IMR-90 (cell line): ENCODE measurements at places on chromosomes 13 and 19. TPM values are rescaled to one million over a fixed set of nuclear protein-coding genes. Genes with fewer than 3 reads are reported as not detected.

RGL3 gene
- polyA plus RNA-seq = 0.34 and 0.62 TPM in 2 replicates

- H3K27me3 ChIP-seq = no peaks in the 10 kb centered on the region
- H3K27ac ChIP-seq = 0 out of 2 replicates have a peak overlapping the region, but pooled peaks have one; percentile 31
- no peak for DNase-seq
- H3K4me3 ChIP-seq = peak overlapping the region; percentile 62; the same call in 1 of the 2 replicates
- H3K36me3 ChIP-seq = 0 out of 2 replicates have a peak, but pooled peaks cover 1% of the 10 kb centered on the region
Observed at GRCh38 chr19:42303101-42303464, 659 bp upstream of the PAFAH1B3 start.

DNA sequence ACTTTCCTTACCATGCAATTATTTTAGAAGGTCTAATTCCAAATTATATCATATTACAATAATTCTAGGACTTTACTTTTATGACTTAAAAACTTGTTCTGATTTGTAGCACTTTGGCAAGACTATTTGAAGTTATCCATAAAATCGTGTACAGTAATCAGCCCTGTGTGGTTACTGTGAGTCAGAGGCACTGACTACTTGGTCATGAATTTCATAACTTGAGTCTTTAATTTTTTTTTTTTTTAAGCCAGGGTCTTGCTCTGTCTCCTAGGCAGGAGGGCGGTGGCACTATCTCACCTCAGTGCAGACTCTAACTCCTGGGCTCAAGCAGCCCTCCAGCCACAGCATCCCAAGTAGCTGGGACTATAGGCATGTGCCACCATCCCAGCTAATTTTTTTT is 1319.2 kb upstream of the SLC10A2 start:
- no peak overlapping the region for H3K4me3 ChIP-seq
- no peaks in the 10 kb centered on the region for H3K27me3 ChIP-seq
- H3K27ac ChIP-seq = no peak overlapping the region

FAM216B gene
- not detected in 2 replicates for polyA plus RNA-seq

DNA sequence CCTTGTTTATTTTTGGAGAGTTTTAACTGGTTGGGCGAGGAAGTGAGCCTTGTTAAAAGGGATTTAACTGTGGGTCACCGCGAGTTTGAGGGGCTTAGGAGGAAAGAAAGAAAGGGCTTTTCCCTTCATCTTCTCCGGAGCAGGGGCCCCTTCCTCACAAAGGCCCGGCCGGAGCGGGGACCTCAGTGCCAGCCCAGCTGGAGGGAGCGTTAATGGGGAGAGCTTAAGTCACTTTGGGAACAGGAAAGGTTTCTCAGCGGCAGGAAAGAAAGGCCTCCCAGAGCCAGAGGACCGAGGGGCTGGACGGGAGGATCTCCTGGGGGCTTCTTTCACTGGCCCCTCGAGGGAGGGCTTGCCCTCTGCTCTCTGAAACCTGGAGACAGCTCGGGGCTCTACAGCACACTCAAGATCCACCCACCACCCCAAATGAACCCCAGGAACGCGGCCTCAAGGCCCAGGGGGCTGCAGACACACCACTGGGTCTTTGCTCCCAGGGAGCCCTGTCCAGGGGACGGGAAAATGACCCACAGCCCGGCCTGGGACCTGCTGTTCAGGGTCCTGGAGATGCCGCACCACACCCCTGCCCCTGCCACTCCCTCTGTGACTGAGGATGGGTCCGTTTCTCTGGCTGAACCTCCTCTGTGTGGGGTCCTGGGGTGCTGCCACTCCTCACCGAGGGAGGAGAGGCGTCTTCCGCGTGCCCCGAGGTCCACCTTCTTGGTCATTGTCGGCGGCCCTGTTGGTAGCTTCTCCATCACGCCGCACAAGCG is 128.3 kb downstream of the URI1 start:
- no peak overlapping the region for H3K4me3 ChIP-seq
- H3K27ac ChIP-seq = no peak overlapping the region
- DNase-seq = no peak
- no peaks in the 10 kb centered on the region for H3K27me3 ChIP-seq

- H3K4me3 ChIP-seq = no peak overlapping the region
- no peaks in the 10 kb centered on the region for H3K4me1 ChIP-seq
- DNase-seq = no peak
- peaks cover 14% of the 10 kb centered on the region for H3K36me3 ChIP-seq
Observed at GRCh38 chr13:99347335-99347878, 40.2 kb upstream of the GPR183 start.

DNM2 gene
- polyA plus RNA-seq = 74.2 and 74.6 TPM in 2 replicates

DNA sequence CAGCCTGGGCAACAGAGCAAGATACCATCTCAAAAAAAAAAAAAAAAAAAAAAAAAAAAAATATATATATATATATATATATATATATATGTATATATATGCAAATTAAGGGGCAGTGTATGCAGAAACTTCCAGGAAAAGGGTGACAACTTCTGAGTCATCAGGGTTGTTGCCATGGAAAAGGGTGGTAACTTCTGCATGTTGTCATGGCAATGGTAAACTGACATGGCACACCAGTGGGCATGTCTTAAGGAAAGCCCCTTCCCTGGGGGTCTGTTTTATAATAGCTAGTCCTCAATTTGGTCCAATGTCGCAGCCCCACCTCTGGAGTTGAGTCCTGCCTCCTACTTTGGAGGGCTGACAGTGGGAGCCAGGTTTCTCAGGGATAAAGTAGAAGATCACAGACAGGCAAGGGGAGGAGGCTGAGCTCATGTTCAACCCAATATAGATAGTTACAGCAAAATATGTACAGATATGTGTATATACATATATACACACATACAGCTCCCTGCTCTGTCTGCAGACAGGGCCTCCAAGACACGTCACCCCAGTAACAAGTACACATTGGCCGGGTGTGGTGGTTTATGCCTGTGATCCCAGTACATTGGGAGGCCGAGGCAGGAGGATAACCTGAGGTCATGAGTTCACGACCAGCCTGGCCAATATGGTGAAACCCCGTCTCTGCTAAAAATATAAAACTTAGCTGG is 7.2 kb upstream of the FCHO1 start:
- H3K4me1 ChIP-seq = peaks cover 2% of the 10 kb centered on the region; the same call in 1 of the 2 replicates
- H3K4me3 ChIP-seq = no peak overlapping the region
- peak; percentile 63 for DNase-seq
- H3K36me3 ChIP-seq = no peaks in the 10 kb centered on the region
- no peak overlapping the region for H3K27ac ChIP-seq

CRTC1 gene
- polyA plus RNA-seq = 5.7 and 6.5 TPM in 2 replicates

GRCh38 chr19:49687566-49688316 is 1.7 kb upstream of the ADM5 start:
- peaks cover 9% of the 10 kb centered on the region for H3K4me1 ChIP-seq
- no peaks in the 10 kb centered on the region for H3K27me3 ChIP-seq
- DNase-seq = no peak
- no peak overlapping the region for H3K27ac ChIP-seq

GRCh38 chr13:67650471-67650870 is 420.3 kb upstream of the PCDH9 start:
- H3K4me3 ChIP-seq = no peak overlapping the region
- no peaks in the 10 kb centered on the region for H3K4me1 ChIP-seq
- no peaks in the 10 kb centered on the region for H3K27me3 ChIP-seq
- no peak overlapping the region for H3K27ac ChIP-seq
- no peak for DNase-seq

IZUMO2 gene
- polyA plus RNA-seq = not detected in 2 replicates

DNA sequence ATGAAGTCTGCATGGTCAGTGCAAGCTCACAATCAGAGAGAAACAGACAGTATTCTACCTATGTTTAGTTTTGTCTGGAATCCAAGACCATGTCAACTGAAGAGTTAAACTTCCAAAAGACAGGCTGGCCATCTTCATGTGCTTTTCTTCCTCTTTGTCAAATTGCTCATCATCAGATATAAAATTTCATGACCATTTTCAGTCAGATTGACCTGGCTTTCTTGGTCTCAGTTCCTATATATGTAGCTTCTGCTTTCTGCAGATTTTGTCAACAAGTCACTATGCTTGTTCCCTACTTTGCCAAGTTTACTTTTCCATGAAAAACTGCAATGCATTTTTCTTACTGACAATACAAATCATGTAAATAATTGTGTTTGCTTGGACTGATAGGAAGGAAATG is 13.9 kb downstream of the SLC46A3 start:
- no peak for DNase-seq
- H3K4me1 ChIP-seq = peaks cover 5% of the 10 kb centered on the region
- H3K27ac ChIP-seq = no peak overlapping the region
- no peaks in the 10 kb centered on the region for H3K36me3 ChIP-seq

DNA sequence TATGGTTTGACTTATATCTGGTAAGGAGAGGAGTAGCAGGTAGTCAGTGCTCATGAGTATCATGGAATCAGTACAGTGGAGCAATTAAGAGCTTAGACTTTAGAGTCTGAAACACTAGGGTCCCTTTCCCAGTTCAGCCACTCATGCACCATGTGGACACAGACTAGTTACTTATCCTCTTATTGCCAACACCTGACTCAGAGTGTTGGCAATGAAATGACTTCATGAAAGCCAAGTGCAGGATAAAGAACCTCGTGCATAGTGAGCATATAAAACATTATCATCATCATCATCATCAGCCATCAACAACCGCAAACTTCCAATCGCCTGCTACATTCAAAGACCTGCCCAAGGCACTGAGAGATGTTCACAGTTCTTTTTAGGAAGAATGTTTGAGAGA is 164.2 kb downstream of the FOXO1 start:
- no peaks in the 10 kb centered on the region for H3K36me3 ChIP-seq
- H3K27ac ChIP-seq = no peak overlapping the region
- H3K4me3 ChIP-seq = no peak overlapping the region
- no peak for DNase-seq
- no peaks in the 10 kb centered on the region for H3K27me3 ChIP-seq

- no peaks in the 10 kb centered on the region for H3K36me3 ChIP-seq
- H3K27me3 ChIP-seq = no peaks in the 10 kb centered on the region
- H3K4me1 ChIP-seq = no peaks in the 10 kb centered on the region
- no peak overlapping the region for H3K27ac ChIP-seq
Observed at GRCh38 chr13:89695343-89696257, 1651.9 kb upstream of the MIR17HG start.

LHB gene
- not detected in 2 replicates for polyA plus RNA-seq

NALCN gene
- 2.0 and 2.9 TPM in 2 replicates for polyA plus RNA-seq

DNA sequence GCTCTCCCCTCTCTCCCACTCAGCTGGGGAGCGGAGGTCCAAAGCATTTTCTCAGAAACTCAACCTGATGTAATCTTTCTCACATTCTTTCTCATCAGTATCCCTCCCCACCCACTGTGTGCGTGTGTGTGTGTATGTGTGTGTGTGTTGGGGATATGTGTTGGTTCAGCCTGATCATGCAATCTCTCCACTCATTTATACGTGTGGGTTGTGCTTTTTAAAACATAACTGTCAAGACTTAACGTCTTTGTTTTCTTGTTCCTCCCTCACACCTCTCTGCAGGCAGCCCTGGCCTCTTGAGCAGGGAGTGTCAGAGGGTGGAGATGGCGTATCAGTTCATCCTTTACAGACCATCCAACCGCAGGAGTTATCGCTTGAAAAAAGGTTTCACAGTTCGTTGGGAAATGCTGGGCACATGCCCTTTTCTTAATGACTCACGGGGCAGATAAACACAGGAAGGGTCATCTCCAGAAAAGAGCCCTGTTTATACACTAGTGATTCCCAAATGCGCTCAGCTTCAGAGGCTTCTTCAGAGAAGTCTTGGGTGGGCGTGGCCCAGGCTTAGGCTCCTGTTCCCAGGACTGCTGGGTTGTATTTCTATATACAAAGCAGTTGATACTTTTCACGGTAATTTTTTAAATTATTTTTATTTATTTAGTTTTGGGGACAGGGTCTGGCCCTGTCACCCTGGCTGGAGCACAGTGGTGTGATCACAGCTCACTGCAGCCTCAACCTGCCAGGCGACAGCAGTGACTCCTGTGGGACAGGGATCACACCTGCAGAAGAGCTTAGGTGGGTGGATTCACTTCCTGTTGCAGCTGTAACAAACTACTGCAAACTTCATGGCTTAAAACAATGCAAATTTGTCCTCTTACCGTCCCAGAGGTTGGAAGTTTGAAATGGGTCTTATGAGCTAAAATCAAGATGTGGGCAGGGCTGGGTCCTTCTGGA is 60.3 kb downstream of the CCDC70 start:
- DNase-seq = peak; percentile 12
- H3K4me3 ChIP-seq = no peak overlapping the region
- no peaks in the 10 kb centered on the region for H3K36me3 ChIP-seq

DNA sequence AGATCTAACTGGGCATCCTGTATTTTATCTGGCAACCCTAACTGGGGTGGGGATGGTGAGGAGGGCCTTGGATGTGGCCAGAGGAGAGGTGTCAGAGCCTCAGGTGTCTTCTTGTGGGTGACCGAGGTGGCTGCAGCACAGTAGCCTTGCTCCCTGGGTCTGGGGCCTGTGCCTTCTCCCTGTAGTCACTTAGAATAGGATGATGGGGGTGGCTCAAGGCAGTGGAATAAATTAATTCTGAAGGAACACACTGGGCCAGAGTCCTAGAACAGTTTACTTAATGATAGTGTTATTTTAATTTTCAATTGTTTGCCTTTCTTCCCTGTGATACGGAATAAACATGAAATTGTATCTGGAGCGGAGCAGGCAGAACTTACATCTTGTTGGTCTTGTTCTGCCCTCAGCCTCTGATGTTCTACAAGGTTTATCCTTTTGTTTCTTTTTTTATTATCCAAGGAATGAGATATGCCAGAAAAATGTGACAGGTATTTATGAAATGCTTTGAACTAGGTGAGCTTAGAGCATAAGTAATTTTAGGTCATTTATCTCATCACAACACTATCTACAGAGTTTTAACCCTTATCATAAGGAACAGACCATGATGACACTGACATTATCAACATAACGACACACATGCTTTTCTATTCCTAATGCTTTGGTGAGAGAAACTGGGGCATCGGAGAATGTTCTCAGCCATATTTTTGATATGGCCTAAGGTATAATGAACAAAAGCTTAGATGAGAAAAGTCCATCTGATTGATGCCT is 51.4 kb downstream of the LRCH1 start:
- no peak for DNase-seq
- H3K4me1 ChIP-seq = peaks cover 13% of the 10 kb centered on the region
- no peaks in the 10 kb centered on the region for H3K27me3 ChIP-seq
- H3K27ac ChIP-seq = no peak overlapping the region

DNA sequence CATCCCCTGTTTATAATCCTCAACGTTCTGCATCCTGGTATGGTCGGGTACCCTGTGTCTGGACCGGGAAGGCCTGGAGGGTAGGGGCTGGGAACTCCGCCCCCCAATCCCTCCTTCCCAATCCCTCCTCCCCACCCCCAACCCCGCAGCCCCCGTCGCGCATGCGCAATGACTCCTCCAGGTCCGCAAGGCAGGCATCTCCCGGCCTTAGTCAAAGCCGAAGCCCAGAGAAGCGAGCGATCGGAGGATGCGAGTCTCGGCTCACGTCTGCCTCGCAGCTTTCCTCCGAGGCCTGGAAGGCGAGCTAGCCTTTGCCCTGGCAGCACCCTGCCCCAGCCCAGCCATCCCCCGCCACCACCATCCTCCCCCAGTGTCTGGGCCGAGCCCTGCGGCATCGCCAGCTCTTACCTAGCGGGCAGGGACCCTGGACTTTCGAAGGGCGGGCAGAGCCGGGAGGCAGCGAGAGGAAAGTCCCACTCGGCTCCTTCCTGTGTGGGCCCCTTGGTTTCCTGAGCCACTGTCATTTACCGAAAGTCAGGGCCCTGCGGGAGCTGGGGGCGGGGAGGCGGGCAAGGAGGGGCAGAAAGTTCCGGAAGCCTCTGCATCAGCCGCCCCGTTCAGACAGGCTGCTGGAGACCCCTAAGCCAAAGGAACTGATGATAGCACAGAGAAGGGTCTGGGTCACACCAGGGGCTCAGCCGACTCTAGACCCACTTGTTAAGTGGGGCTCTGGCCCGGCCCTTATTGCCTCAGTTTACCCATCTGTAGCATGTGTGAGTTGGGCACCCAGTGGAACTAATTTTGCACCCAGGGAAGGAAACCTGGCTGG is at the start of gene JAK3:
Gene JAK3, minus strand, starts transcription at position 445 of the 829 bp plus-strand sequence. CDS start 3,565 bp downstream, outside the sequence.
- H3K36me3 ChIP-seq = no peaks in the 10 kb centered on the region
- peaks cover 2% of the 10 kb centered on the region; the same call in 1 of the 2 replicates for H3K27me3 ChIP-seq
- H3K4me1 ChIP-seq = peaks cover 4% of the 10 kb centered on the region
- DNase-seq = peak; percentile 46
- peak within 1 kb of the TSS; percentile 80 for H3K27ac ChIP-seq
